ENCODE measurements at places on chromosomes 6 and 20.

GRCh38 chr6:24718449-24719124 lies 367 bp downstream of the C6orf62 start:
- peaks cover 20% of the 10 kb centered on the region for H3K36me3 ChIP-seq
- peaks cover 40% of the 10 kb centered on the region for H3K4me1 ChIP-seq
- H3K27ac ChIP-seq: peak overlapping the region; percentile 100
- peak overlapping the region; percentile 98 for H3K4me3 ChIP-seq

- H3K4me1 ChIP-seq: no peaks in the 10 kb centered on the region
- peaks cover 2% of the 10 kb centered on the region for H3K36me3 ChIP-seq
- no peak overlapping the region for H3K27ac ChIP-seq
- H3K4me3 ChIP-seq: no peak overlapping the region
Measured at GRCh38 chr6:89542866-89543265, 95.7 kb downstream of the LYRM2 start.

GRCh38 chr20:3797226-3797545 lies 1.1 kb downstream of the CDC25B start:
- peak overlapping the region; percentile 76 for H3K27ac ChIP-seq
- H3K27me3 ChIP-seq: no peaks in the 10 kb centered on the region
- H3K4me1 ChIP-seq: peaks cover 44% of the 10 kb centered on the region
- H3K36me3 ChIP-seq: peaks cover 6% of the 10 kb centered on the region

DNA sequence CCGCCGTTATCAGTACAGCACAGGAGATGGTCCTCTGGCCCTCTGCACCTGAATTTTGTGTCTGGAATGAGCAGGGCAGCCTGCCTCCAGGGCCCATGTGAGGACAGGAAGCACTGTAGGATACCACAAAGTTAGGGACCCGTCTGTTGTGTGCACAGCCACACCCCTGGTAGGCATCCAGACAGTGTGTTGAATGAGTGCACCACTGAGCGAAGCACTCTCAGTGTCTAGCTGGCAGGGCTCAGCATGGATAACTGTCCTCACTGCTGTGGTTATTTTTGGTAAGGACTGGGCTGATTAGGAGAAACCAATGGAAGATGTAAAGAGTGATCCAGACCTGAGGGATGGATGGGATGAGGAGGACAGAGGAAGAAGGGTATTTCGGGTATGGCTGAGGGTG lies 178.7 kb downstream of the CLIC5 start:
- DNase-seq: no peak
- H3K4me1 ChIP-seq: peaks cover 12% of the 10 kb centered on the region
- no peaks in the 10 kb centered on the region for H3K27me3 ChIP-seq
- H3K27ac ChIP-seq: no peak overlapping the region
- H3K36me3 ChIP-seq: no peaks in the 10 kb centered on the region
- H3K4me3 ChIP-seq: no peak overlapping the region

DNA sequence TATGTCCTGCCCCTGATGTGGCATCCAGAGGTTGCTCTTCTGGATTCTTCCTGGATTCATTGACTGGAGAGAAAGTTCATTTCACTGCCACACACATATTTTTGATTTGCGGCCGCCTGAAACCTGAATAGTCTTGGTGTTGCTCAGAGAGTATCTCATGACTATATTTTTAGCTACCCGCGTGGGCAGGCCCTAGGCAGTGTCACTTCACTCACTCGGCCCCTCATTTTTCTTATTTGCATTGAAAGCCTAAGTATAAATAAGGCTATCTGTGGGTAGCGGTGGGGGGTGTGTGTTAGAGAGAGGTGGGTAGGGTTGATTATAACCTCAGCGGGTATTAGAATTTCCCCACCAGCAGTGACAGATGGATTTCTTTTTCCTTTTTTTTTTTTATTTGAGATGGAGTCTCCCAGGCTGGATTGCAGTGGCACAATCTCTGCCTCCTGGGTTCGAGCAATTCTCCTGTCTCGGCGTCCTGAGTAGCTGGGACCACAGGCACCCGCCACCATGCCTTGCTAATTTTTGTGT lies 113.5 kb downstream of the JARID2 start:
- DNase-seq: no peak
- H3K4me1 ChIP-seq: peaks cover 27% of the 10 kb centered on the region
- no peaks in the 10 kb centered on the region for H3K36me3 ChIP-seq
- no peak overlapping the region for H3K4me3 ChIP-seq
- H3K27ac ChIP-seq: no peak overlapping the region

- H3K36me3 ChIP-seq: peaks cover 14% of the 10 kb centered on the region
- H3K27me3 ChIP-seq: no peaks in the 10 kb centered on the region
- peaks cover 6% of the 10 kb centered on the region for H3K4me1 ChIP-seq
- H3K27ac ChIP-seq: no peak overlapping the region
- H3K4me3 ChIP-seq: no peak overlapping the region
Measured at GRCh38 chr6:34276881-34277762, 28.3 kb upstream of the SMIM29 start.

Measured in mesothelial cell of epicardium (in vitro differentiated cells).